Stimulated activated CD8-positive, alpha-beta memory T cell treated with anti-CD3 and anti-CD28 coated beads, Interleukin-4, amount 100 ng/mL, for 1 hour (primary cell): ENCODE measurements at places on chromosomes 12 and 14.

DNA sequence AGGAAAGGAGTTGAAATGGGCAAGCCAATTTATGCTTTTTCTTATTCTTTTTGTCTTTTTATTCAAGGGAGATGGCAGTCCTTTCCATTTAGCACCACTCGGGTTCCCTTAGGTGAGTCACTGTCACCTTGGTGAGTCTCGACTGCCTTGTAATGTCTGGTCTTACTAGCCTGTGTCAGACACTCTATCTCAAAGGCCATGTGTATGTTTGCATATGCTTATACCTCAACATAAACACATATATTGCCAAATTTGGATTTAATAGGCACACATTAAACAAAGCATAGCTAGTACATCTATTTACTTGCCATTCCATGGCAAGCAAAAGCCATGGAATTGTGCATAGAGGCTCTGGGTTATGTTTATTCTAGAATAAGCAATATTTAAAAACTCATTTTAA, 624.9 kb upstream of the FOXG1 start:
- DNase-seq = no peak

DNA sequence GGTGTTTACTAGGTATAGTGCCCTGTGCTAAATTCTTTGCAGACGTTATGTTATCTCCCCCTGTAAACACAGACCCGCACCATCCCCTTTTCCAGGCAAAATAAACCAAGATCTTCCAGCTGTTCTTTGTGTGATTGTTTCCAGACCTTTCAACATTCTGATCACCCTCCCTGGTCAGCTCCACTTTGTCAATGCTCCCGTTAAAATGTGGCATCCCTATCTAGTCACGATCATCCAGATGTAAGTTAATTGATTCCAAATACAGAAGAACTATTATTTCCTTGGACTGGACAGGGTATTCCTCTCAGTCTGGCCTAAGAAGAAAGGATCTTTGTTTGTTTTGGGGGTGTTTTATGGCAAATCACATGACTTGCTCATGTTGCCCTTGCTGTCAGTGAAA, 127.6 kb upstream of the ARID2 start:
- DNase-seq = no peak

DNA sequence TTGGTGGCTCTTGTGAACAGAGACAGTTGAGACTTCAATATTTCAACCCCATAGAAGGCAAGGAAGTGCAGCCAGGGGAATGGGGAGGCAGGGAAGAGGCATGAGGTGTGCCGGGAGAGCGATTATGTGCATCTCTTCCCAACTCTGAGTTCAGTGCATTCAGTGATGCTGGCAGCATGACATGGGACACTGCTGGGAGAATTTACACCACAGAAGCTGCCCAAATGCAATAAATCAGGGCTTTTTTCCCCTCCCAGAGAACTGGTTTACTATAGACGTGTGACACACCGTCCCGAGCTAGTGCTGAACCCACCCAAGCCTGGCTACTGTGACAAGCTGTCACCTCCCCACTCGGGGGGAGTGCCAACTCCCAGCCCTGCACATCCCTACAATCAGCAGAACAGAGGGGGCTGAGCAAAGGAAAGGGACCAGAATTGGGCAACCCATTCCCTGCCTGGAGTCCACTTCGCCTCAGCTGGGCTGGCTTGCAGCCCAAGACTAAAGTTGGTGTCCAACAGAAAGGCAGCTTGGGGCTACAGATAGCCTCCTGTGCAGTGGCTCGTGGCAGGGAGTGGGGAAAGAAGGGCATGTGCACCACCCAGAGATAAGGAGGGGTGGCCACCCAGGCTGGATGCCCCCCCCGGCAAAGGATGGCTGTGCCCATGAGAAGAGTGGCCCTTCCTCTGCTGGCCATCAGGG, 16.7 kb downstream of the AHSA1 start:
- no peak for DNase-seq

DNA sequence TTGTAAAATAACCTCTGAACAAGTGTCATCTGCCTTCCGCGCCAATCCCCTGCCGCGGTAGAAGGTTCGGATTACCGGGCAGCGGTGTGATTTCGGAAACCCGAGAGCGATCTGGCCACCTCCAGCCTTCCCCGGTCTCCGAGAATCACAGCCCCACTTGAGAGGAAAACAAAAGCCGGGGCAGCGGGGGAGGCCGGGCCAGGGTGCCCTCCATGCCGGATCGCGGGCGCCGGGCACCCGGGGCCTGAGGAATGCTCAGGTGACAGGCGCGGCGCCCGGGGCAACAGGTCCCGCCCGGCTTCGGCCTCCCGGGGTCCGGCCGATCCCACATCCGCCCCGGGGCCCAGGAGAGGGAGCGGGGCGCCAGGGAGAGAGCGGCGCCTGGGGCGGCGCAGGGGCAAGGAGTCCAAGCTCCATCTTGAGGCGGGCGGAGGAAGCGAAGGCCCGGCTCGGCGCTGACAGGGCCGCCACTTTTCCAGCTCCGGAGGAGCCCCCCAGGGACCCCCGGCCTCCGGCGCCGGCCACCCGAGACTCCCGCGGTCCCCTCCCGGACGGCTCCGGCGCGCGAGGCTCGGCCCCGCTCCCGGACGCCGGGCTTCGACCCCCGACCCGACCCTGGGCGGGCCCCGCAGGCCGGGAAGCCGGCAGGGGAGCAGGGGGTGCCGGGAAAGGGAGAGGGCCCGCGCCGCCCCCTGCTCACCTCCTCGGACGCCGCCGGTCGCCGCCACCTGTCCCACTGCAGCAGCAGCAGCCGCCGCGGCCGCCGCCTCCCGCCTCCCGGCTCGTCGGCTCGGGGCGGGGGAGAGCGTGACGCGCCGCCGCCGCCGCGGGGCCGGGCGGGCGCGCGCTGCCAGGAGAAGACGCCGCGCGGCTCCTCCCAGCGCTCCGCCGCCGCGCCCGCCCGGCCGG, at the start of gene CLIP1:
CLIP1 (minus strand) TSS at position 849 of the 909 bp plus-strand sequence. CDS start 42,217 bp downstream, outside the sequence.
- DNase-seq = peak; percentile 21

DNA sequence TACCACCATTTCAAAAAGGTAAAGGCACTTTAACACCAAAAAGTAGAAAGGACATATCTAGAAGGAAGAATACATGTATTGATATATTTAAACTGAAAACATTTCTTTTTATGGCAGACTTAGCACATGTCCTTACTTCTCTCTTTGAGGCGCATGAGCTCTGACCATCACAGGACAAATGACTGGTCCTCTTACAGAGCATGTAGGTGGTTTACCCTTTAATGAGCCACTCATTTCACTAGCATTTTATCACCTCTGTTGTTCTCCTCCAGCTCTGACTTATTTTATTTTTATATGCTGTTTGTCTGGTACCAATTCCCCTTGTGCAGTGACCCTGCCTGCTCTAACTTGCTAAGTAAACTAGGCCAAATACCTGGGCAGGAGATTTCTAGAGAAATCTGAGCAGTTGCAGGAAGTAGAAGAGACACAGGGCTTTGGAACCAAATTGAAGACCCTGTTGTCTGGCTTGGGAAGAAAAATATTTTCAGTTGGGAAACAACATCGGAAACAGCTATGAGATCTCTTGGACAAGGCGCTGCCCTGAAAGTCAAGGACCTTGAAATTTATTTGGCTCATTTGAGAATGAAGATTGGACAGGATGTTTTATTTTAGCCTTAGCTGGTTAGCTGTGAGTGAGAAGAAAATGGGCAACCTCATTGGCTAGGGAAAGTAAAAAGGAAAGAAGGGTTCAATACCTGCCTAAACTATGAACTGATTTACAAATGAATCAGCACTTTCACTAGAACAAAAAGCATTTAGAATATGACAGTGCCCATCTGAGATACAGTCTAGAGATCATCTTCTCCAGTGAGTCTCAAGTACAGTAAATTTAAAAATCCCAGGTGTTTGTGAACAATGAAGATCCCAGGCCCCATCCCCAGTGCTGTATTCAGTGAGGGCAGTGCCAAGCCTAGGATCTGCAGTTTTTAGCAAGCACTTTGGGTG, 374.4 kb downstream of the ZFP36L1 start:
- DNase-seq = no peak

DNA sequence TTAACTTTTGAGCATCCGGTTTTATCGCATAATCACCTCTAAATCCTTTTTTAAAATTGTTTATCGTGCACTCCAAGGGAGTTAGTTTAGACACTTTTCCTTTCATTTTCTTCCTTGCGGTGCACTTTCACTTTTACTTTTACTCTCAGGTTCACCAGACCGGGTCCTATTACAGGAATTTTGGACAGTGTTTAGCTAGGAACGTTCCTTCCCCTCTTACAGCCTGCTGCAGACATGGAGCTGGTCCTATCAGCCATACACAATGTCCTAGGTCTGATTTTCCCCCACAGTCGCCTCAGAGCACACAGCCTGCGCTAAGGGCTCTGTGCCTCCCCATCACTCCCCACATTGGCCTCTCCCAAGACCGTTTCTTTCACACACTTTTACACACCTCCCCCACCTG, 103.9 kb downstream of the ALG10 start:
- no peak for DNase-seq

GRCh38 chr14:102206918-102207317, 67.2 kb downstream of the WDR20 start:
- no peak for DNase-seq

DNA sequence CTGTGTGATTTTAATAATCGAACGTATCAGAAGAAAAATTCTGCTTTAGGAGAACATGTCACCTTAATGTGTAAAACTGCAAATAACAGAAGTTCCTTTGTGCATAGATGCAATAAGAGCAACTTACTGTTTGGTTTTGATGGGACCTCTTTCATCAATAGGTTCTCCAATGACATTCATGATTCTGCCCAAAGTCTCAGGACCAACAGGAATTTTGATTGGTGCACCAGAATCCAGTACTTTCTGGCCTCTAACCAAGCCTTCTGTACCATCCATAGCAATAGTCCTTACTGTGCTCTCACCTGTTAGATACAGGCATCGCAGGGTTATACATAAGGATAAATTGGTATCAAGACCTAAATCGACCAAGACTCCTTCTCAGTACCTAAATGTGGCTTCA, 1.1 kb downstream of the ATP5F1B start:
- no peak for DNase-seq

DNA sequence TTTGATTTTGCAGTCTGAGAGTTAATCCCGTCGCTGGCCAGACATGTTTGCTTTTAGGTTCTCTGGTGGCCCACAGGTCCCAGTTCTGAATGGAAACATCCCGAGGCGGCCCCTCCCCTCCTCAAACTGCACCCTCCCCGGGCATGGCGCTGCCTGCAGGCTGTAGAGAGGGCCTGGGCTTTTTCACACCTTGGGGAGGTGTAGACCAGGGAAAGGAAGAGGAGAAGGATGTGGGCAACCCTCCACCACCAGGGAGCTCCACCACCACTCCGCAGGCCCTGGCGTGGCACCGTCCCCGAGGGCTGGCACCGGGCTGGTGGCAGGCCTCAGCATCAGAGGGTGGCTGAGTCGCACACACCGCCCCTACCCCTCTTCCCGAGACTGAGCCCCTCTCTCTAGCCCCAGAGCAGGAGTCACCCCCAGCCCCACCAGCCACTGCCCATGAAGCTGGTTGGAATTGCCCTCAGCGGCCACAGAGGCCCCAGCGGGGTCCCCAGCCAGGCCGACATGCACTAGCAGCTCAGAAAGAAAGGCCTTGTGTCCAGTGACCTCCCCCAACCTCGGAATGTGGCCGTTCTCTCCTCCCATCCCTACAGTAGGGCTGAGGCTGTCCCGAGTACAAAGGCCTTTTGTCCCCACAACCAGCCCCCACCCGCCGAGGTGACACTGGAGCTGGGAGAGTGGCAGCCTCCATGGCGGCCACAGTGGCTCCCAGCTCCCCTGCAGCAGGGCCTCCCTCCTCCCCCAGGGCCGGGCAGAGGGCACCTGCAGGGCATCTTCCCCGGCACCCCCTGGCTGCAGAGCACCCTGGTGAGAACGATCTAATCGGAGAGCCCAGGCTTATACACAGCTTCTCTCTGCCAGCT, 23.5 kb upstream of the INF2 start:
- DNase-seq = peak; percentile 14

- DNase-seq = no peak
These were observed 284.2 kb upstream of the CAND1 start for GRCh38 chr12:66984962-66985361.

GRCh38 chr14:73800970-73801515, 50.6 kb upstream of the PTGR2 start:
- no peak for DNase-seq

DNA sequence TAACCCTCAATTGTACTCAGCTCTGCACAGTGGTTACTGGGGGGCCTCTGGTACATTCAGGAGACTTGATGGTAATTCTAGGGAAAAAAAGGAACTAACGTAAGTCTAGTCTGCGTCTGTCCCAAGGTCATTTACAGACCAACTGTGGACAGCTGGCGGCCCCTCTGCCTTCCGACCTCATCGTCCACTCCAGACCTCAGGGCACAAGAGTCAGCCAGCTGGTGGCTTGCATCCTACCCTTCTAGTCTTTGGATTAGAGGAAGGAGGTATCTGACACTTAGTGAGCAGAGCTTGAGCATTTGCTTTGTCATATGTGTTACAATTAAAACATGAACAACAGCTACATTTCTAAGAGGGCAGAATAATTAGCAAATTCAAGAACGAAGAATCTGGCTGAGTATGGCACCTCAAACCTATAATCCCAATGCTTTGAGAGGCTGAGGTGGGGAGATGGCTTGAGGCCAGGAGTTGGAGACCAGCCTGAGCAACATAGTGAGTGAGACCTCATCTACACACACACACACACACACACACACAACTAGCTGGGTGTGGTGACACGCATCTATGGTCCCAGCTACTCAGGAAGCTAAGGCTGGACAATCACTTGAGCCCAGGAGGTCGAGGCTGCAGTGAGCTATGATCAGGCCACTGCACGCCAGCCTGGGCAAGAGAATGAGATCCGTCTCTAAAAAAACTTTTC, 36.5 kb downstream of the SSH1 start:
- DNase-seq = no peak

DNA sequence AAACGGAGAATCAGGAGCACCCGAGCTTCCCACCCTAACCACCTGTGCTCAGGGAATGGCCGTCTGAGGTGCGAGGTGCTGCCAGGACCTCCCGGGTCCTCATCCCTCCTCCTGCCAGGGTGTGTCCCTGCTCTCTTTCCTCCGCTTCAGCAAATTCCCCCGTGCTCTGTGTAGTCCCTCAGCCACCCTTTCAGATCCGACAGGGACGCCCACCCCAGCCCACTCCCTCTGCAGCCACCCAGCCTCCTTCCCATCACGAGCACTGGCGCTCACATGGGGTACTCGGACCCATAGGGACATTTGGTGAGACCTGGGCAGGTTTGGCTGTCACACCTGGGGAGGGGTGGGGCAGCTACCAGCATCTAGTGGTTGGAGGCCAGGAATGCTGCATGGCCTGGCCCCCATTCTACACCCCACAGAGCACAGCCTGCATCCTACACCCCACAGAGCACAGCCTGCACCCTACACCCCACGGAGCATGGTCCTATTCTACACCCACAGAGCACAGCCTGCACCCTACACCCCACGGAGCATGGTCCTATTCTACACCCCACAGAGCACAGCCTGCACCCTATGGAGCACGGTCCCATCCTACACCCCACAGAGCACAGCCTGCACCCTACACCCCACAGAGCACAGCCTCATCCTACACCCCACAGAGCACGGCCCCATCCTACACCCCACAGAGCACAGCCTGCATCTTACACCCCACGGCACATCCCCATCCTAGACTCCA, 12.7 kb downstream of the GALNT9 start:
- no peak for DNase-seq

DNA sequence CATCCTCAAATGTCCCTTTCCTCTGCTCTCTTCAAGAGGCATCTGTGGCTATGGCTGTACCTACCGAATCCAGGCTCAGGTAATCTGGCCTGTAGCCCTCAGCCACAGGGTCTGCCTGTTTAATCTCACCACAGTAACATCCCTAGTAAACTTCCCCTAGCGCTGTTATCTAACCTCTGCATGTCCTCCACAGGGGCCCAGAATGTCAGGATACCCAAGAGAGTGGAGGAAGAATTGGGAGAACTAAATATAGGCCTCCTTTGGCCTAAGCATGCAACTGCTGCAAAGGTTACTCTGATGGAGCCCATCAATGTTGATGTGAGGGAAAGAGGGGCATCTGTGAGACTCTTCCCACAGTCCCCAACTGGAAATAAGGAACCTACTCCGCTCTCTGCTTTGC, 63.2 kb upstream of the IFNG-AS1 start:
- no peak for DNase-seq
